ENCODE measurements at places on chromosomes 7 and 10.

GRCh38 chr10:75449382-75450074, 18.1 kb downstream of the LRMDA start:
- DNase-seq, result no peak

- no peak for DNase-seq
Observed at GRCh38 chr7:141190495-141190894, 116.6 kb downstream of the TMEM178B start.

- no peak for DNase-seq
Observed at GRCh38 chr10:16384021-16384420, 52.8 kb upstream of the PTER start.

DNA sequence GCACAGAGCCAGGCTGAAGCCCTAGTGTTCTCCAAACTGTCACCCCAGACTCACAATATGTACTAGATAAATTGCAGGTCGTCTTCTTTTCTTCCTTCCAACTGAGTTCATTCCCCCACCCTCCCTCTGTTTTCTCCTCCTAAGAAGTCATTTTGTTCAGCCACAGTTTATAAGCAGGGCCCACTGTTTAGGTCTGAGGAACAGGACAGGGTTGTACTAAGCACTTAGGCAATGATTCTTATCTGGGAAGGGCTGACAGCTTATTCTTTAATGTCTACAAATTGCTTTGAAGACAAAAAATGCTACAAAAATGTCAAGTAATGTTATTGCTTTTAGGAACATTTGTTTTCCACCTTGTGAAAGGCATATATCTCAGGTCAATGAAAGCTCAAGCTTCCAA, 59.1 kb downstream of the CDC123 start:
- DNase-seq, result no peak

DNA sequence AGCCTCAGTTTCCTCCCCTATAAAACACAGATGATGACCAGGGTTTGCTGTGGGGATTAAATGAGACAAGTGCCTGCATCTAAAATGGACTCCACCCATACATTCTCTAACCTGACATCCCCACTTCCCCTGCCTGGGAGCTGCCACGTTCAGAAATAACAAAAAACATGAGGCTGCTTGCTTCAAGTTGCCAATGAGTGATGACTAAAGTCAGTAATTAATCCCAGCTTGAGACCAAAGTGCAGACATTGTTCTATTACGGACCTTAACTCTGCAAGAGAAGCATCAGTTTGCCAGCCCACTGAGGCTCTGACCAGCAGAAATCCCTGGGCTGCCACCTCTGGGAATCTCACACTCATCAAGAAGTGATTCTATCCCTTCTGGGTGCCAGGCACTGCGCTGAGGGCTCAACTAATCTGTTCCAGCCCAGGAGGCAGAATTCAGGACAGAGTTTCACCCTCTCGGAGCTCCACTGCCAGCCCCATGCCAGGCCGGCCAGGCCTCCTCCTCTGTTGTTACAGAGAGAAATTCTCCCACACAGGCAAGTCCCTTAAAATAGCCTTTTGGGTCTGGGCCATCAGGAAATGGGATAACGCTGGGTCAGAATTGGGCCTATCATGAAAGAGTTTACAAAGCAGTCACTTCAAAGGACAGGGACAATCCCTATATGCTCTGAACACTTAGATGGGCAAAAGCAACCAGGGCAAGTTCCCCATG, 11.4 kb downstream of the SH3PXD2A start:
- no peak for DNase-seq

GRCh38 chr10:10644676-10645385, 372.8 kb upstream of the CELF2 start:
- no peak for DNase-seq
